HS-5 (cell line): ENCODE measurements at places on chromosomes 12 and 14.
A peak's percentile ranks its signal among the peaks of the same experiment; 100 is the strongest.

DNA sequence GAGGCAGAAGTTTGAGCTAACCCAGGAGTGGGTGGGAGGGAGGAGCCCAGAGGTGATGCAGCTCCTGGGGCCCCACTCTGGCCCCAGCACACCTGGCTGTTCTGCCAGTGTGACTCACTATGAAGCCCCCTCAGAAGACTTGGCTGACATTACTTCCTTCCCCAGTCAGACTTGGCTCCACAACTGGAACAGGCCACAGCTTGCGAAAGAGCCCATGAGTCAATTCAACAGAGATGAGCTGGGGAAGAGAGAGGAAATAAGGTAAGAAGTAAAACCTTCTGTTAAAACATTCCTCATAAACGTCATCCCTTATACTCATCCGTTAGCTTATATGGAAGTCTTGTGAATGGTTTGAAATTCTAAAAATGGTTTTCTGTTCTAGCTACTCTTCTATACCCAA is 245.9 kb downstream of the ADAMTS20 start:
- peak; percentile 90 for DNase-seq

DNA sequence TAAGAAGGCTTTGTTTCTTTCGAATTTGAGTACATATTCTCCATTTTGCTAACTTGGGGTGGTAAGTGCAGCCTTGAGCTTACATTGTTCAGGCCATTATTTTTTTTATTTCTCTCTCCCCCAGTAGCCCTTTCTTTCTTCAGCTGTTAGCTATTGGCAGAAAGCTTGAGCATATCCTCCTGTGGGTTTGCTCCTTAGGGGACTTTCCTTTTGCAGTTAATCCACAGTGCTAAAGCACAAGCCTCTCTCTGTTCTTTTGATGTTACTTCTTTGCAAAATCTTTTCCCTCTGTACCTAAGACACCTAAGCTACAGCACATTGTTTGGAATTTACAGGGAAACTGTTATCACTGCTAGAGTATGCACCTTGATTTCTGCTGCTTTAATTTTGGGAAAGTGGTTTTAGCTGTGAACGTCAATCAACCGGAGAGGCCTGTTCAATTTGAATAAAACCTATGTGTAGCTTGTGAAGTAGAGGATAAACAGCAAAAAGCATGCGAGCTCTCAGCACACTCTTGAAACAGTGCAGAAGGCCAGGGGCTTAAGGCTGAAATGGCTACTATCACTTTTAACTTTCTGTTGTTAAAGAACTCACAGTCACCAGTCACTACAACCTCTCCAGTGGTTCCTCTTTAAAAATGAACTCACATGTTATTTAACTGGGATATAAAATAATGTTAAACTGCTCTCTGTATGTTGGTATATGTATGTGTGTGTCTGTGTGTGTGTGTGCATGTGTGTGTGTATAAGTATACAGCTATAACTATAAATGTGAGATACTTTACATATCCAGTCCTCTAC is 139.2 kb downstream of the PDZRN4 start:
- DNase-seq = no peak

DNA sequence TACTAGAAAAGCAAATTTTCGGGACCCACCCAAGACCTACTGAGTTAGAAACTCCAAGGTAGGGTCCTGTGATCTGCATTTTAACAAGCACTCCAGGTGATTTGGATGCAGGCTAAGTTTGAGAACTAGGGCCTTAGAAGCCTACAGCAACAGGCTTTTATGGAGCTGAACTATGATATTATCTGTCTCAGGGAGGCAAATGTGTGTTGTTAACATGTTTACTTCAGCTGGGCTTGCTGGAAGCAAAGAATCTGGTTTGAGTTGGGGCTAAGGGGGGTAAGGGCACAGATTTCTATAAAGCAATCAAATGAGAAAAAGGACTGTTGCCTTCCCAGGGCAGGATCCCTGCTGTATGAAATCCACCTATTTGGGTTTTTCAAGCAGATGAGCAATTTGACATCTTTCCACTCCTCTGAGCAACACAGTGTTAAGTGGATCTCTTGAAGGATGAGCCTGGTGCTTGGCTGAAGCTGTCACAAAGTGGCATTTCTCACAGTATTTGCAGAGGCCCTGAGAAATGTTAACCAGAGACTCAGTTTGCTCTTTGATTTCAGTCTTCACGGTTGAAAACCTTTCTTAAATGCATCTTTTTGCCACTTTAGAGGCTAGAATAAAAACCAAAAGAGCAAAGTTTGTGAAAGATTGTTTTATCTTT is 36.2 kb upstream of the SOCS2 start:
- no peak for DNase-seq

DNA sequence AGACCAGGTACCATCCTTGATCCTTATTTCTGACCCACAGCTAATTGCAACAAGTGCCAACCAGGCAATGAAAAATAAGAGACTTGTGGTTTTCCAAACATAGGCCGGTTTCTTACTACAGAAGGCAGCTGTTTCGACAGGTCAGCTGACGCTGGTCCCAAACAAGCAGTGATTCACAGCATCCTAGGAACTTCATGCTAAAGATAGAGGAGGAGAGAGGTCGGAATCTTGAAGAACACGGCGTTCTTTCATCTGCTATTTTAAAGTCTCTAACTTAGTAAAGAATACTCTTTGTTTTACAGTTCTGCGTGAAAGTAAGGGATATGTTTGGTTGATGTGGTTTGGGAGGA is 28.1 kb upstream of the ADGRD1 start:
- no peak for DNase-seq

DNA sequence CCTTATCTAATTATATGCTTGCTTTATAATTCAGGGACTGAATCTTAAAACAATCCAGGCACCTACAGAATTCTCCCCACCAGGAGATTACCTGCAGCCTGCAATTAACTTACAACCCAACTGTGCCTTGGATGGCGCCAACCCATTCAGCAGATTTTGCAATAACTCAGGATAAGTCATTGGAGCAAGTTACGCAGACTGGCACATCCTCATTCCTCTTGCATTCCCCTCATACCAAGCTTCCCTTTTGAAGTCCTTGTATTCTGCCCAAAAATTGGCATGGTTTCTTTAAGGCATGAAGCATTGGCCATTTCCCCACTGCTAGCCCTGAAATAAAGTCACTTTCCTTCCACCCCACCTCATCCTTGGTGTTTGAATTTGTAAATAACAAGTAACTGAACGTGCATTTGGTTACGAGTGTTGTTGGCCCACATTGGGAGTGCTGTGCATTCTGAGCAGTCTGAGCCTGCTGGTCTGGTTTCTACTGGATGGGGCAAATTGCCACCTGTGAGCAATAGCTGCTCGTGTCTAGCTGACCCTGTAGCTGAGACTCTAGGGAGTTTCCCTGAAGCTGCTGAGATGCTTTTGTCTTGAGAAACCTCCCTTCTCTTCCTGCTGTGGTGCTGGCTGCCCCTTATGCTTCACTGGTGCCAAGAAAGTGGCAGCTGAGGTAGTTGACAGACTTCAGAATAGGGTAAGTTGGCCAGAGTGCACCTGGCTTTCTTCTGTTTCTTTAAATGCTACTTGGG is 99.2 kb upstream of the SCAF11 start:
- no peak for DNase-seq

- DNase-seq = peak; percentile 26
Observed at GRCh38 chr14:94036313-94037167, 10.4 kb downstream of the OTUB2 start.

DNA sequence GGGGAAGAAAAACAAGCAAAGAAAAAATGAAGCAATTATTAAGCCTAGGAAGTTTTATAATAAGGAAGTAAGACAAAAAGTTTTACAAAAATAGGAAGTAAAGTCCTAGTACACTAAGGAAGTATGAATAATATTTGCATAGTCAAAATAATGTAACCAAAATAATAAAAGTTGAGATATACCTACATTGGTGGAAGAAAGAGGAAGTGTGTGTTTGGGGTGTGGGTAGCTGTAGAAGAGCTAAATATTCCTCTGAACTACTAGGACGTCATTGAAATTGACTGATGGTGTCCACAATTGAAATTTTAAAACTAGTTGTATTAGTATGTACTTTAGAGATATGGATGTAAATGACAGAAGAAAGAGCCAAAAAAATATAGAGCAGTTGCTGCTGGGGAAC is 228.4 kb upstream of the OTX2 start:
- no peak for DNase-seq

DNA sequence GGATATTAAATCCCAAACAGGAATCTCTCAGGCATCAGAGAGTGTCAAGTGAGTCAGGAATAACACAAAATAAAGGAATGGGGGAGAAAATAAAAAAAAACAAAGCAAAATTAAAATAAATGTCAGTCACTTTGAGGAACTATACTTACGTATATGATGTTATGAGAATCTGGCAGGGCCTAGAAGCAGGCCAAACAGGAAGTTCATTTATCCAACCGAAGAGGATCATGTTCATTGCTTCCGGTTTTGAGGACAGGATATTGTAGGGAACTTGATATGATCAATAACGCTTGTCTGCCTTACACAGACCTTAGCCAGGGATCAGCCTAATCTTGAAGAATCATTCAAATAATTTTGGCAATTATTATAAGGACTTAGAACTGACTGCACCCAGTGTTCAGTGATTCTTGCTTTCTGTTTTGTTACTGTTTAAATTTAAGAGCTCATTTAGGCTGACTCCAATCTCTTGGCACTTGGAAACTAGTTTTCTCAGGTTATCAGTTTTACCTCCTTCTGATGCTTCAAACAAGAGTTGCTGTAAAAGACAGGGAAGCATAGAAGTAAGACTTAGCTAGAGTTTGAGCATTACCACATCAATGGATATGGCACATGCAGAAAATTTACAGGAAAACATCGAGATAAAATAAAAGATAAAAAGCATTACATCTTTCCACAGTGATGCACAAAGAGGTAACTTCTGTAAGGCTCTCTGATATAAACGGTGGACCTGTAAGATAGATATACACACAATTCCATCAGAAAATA is 53.4 kb downstream of the ZFC3H1 start:
- no peak for DNase-seq

DNA sequence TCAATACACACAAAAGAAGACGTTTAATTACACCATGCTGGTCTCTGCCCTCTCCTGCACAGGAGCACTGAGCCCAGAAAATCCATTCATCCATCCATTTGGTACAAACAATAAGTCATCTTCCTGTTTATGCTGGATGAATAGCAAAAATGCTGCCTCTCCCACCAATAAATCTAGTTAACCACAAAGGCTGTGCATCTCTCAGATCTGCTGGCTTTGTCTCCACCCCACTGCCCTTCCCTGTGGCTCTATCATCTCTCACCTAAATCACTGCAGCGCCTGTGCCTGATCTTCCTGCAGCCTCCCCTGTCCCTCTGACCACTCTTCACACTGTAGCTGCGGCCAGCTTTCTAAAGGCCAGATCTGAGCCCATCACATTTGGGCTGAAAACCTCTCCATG is 72.9 kb upstream of the DDX11 start:
- no peak for DNase-seq

GRCh38 chr14:88668448-88669116 is 105.7 kb downstream of the ZC3H14 start:
- no peak for DNase-seq

- DNase-seq = no peak
Observed at GRCh38 chr12:92147491-92147890, 1.8 kb upstream of the BTG1 start.

GRCh38 chr12:75825686-75826085 is 205.9 kb downstream of the PHLDA1 start:
- DNase-seq = peak; percentile 95

- no peak for DNase-seq
Observed at GRCh38 chr12:53849656-53850055, 89.0 kb upstream of the HOXC13 start.

GRCh38 chr12:116675339-116676107 is 62.3 kb downstream of the SPRING1 start:
- DNase-seq = no peak

GRCh38 chr12:3054374-3054773 is 22.8 kb upstream of the TSPAN9 start:
- DNase-seq = no peak

DNA sequence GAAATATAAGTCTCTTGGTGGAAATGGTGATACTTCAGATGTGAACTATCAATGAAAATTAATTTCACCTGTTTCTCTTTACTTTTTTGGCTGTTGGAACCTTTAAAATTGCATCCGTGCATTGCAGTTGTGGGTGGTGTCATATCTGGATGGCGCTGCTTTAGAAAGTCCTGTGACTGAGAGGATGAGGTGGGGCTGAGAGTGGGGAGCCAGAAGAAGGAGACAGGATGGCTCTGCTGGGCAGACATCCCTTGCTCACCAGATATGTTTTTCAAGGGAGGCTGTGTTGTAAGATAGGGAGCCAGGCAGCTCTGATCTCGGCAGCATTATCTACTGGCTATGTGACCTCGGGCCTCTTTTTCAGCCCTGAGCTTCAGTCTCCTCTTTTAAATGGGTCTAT is 12.7 kb downstream of the ASB2 start:
- no peak for DNase-seq

DNA sequence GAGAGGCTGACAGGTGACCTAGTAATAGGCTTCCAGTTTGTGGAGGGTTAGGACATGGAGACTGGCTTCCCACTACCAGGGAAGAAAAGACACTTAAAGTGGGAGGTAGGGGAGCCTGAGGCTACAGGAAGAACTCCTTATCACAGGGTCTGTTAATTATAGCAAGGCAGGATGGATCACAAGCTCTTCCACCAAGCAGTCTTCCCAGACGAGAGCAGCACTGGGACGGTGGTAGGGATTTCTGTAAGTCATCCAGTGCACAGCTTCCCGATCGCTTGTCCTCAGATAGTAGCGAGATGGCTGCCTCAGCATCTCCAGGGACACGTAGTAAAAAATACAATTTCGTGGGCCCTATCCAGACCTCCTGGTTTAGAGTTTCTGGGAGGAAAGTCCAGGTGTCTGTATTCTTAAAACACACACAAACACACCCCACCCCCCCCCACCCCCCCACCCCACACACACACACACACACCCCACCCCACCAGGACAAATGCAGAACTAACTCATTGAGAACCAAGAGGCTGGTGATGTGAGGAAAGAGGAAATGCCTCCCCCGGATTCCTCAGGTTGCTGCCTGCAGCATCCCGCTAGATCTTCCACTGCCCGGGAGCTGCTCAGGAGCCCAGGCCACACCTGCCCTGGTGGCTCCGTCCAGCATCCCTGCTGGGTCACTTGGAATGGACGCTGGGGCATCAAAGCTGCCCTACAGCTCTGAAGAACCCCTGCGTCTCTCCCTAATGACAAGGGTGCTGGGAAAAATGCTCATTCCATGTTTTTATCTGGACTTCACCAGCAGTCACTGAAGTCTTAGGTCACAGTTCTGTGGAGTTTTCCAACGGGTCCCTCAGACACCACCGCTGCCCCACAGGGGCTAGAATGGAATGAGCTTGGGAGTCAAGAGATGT is 307.2 kb downstream of the CACNA1C start:
- DNase-seq = no peak

- DNase-seq = no peak
Observed at GRCh38 chr14:73750531-73750901, 36.3 kb upstream of the PNMA1 start.

GRCh38 chr12:94750864-94751263 is 100.5 kb upstream of the TMCC3 start:
- no peak for DNase-seq

DNA sequence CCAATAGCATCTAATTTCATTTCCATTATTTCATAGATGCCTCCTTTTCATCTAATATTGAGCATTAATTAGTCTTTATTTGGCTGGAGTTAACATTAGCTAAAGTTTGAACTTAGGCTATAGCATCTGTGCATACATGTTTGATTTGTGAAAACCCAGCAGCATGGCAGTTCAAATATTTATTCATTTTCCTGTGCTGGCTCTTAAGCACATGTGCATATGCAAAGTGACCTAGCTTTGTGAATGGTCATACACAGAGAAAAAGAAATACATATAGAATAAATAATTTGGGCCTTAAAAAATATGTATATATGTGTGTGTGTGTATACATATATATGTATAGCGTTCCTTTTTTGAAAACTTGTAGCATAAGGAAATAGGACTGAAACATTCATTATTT is 117.8 kb downstream of the HMGA2 start:
- DNase-seq = no peak
